ENCODE measurements at places on chromosomes 11 and 22.

- DNase-seq: peak; percentile 34
These were observed 131.9 kb downstream of the TEAD1 start for GRCh38 chr11:12806113-12806512.

- peak; percentile 47 for DNase-seq
These were observed 122.0 kb upstream of the ZC3H12C start for GRCh38 chr11:109971184-109971523.

DNA sequence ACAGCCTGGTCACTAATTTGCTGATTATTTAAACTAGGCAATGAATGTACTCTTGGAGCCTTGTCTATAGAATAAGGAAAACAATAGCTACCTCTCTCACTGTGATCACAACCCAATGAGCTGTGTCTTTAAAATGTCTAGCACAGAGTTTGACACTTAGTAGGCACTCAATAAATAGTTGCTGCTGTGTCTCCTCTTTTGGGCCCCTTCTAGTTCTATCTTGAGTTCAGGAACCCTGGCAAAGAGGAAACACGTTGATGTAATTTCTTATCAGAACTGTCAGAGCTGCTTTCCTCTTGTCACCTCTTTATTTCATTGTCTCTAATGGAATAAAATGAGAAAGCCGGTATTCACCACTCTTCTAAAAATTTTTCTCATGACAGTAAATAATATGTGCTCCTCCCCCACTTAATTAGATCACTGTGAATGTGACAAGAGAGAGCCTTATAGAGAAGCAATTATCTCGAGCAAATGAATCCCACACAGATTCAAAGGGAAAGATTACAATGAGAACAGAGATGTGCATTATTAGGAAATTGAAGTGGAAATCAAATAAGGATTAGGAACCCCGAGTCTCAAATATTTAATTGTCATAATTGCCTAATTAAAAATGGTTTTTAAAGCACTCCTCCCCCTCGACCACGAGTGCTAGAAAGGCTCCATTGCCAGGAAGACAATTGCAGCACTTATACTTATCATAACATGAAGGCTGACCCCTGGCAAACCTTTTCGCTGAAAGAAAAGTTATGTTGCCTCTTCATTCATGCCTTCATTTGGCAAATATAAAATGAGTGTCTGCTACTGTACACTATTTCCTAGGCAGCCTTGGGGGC, 175.0 kb upstream of the BDNF start:
- no peak for DNase-seq

- no peak for DNase-seq
These were observed 741.1 kb downstream of the NELL1 start for GRCh38 chr11:21410513-21410912.

DNA sequence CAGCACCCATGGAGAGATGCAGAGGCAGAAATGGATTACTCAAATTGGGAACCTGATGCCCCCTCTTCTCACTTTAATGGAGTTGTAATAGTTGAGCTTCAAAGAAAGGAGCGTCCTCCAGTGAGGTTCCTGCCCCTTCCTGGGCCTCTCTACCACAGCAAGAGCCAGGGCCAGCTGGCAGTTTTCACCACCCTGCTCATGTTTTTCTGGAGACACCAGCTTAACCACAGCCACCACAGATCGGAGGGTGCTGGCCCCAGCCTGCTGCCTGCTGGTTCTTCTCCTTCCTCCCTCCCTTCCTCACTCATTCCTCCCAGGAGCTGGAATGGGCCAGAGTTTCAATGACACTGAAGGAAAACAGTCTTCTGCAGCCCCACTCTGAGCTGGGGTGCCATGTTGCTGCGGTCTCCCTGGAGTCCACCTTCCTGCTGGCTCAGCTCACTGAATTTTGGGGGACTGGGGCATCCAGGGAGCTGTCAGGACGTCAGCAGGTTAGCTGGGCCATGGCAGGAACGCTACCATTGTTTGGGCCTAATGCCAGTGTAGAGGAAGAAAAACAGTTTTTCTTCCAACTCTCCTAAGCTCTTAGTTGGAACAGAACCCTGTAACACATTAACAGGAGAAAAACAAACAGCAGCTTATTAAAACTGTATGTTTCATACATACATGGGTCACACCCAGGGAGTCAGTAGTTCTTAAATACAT, 57.7 kb downstream of the TRAF6 start:
- DNase-seq: no peak

- DNase-seq: no peak
These were observed 32.2 kb downstream of the CYTH4 start for GRCh38 chr22:37314315-37315074.

DNA sequence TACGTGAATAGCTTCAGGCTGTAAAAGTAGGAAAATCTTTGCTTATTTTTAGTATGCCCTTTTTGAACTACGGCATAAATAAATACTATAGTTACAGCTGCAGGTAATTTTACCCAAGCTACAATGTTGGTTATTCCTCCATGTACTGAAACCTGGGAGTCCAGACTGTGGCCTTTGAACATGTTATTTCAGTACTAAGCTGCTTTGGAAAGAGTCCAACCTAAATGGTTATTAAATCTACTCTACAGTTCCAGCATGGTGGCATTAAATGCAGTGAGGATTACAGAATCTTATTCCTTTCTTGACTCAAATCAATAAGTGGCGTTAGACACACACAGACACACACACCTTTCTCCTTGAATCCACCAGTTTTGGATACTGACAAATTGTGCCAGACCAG, 165.1 kb downstream of the MSANTD4 start:
- DNase-seq: no peak

GRCh38 chr11:111696556-111696955, 69.6 kb downstream of the PPP2R1B start:
- no peak for DNase-seq

GRCh38 chr22:24129263-24129651, 52.0 kb upstream of the SUSD2 start:
- DNase-seq: no peak

DNA sequence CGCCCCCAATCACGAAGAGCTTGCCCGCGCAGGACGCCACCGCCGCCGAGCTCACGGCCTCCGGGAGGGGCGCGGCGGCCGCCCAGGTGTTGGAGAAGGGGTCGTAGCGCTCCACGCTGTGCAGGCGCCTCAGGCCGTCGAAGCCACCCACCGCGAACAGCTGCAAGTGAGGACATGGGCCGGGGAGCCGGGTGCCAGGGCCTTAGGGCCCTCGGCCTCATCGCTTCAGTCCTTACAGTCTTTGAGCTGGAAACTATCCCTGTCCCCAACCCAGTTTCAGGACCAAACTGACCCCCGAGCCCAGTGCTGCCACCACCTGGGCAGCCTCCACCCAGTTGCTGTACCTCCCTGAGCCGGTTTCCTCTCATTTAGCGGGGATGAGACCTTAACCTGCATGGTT, 7.6 kb downstream of the KLHL35 start:
- DNase-seq: no peak

GRCh38 chr11:103202048-103202651, 92.9 kb downstream of the DYNC2H1 start:
- DNase-seq: no peak

DNA sequence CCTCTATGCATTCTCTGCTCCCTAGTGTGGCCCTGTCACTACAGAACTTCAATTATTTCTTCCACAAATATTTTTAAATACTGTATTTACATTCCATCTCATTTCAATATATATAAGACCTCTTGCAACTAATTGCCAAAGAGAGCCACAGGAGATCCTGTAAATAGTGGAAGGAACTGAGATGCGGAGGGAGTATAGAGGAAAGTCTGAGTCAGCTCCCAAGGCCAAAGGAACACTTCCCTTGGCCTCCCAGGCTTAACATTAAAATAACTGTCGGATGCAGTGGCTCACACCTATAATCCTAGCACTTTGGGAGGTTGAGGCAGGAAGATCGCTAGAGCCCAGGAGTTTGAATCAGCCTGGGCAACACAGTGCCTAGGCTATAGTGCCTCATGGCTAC, 31.2 kb downstream of the RBFOX2 start:
- DNase-seq: no peak

- DNase-seq: no peak
These were observed 3.1 kb downstream of the FDX1 start for GRCh38 chr11:110432713-110433392.

- no peak for DNase-seq
These were observed 1043.0 kb downstream of the TBC1D22A start for GRCh38 chr22:47805394-47805935.
